ENCODE measurements at places on chromosomes 12 and 14.
A peak's percentile ranks its signal among the peaks of the same experiment; 100 is the strongest.

DNA sequence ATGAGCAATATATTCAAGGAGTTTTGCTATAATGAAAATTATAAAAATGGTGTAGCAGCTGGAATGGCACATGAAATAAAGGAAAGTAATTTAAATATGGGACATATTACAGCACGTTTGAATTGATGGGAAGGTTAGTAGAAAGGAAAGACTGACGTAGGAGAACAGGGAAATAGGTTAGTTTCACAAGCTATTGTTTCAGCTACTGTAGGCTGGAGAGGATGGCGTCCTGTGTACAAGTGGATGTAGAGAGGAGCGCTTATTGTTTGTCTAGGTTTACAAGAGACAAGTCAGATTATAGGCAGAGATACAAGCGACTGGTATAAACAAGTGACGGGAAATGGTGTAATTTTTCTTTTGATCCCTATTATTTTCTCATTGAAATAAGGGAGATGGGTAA lies 431.2 kb upstream of the PDE3A start:
- DNase-seq = no peak

GRCh38 chr12:86572455-86572854 lies 316.3 kb upstream of the MGAT4C start:
- no peak for DNase-seq

GRCh38 chr12:44728566-44728965 lies 147.5 kb downstream of the NELL2 start:
- DNase-seq = no peak

- DNase-seq = no peak
Measured at GRCh38 chr14:23093991-23094665, 808 bp downstream of the ACIN1 start.

DNA sequence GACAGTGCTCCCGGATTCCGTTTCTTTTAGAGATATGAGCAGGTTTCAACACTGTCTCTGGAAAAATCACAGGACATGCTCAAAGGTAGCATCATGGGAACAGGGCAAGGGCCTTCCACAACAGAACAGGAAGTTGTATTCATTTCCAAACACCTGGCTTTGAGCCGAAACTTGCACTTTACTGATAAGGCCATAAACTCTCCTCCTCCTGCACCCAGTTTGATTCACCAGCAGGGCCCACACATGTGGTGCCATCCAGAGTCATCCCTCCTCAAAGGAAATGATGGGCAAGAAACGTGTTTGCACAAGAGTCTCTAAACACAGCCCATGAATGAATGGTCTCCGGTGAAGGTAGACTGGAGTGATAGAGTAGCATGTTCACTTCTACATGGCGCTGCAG lies 268.4 kb upstream of the FKBP4 start:
- DNase-seq = no peak

- DNase-seq = no peak
Measured at GRCh38 chr12:27635349-27635972, 60.8 kb upstream of the REP15 start.

DNA sequence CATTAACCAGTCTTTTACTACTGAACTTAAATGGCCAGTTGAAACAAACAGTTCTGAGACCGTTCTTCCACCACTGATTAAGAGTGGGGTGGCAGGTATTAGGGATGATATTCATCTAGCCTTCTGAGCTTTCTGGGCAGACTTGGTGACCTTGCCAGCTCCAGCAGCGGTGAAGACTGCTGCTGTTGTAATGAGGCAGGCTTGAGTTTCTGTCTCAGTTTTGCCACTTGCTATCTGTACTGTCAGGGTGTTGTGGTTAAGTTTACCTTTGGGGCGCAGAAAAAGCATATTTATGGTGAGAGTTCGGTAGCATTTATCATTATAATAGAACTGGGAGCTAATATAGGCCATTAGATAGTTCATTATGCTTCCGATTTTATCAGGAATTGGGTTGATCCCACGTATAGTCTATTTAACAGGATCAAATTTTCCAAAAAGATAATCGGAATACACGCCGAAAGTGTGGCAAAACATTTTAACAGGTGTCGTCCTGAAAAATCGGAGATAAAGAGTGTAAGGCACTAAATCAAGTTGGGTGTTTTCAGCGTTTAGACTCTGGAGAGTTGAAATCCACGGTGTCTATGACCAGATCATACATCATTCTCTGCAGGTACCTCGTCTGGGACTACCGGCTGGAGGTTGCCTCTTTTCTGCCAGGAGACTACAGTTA lies 688 bp upstream of the NECAP1 start:
- no peak for DNase-seq

DNA sequence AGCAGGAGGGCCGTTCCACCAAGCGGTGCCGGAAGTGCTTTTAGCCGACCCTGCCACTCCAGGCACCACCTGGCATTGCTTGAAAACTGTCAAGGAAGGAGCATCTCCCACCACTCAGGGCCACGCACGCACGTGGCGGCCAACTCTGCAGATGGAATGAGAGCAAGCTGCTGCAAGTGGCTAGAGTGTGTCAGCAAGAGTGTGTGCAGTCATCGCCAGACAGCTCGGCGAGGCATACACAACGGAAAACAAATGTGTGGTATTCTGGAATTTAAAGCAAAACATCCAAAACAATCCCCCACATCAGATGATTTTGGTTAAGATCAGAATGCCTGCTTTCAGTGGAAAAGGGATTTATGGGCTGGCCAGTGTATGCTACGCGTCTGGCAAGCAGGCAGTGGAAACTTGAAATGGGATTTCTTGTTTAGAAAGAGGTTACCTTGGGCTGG lies 11.2 kb downstream of the CD9 start:
- DNase-seq = peak; percentile 74

GRCh38 chr12:3250034-3250433 lies 172.9 kb downstream of the TSPAN9 start:
- no peak for DNase-seq

- no peak for DNase-seq
Measured at GRCh38 chr12:48358937-48359513, 8.3 kb upstream of the ZNF641 start.

GRCh38 chr12:94174576-94174975 lies 26.2 kb downstream of the PLXNC1 start:
- no peak for DNase-seq

GRCh38 chr14:61646366-61647116 lies 48.8 kb upstream of the HIF1A start:
- no peak for DNase-seq

GRCh38 chr12:121128908-121129810 lies 3.5 kb upstream of the P2RX7 start:
- DNase-seq = no peak

DNA sequence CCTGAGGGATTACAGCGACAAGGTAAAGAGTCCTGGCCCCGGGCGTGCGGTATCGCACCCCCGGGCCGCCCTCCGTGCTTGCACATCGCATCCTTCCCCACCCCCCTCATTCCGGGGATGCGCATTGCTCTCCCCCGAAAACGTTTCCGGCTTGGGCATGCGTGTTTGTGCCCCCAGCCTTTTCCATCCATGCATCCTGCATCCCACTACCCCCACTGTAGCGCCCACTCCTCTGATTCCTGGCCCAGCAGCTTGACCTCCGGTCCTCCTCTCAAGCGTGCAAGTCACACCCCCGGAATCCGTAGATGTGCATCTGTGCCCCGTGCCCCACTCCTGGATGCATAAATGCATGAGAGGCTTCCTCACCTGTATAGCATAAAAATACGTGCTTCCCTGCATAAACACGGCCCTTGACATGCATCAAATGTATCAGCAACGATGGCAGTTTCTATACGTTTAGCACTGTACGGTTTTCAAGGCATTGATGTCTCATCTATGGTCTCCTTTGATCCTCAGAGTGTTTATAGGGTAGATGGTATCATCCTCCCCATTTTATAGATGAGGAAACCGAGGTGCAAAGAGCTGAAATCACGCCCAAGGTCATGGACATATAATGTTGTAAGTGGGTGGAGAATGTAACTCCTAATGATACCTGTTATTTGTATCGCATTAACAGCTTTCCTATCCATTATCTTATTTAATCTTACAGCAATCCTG lies 484 bp downstream of the RIC8B start:
- DNase-seq = no peak

DNA sequence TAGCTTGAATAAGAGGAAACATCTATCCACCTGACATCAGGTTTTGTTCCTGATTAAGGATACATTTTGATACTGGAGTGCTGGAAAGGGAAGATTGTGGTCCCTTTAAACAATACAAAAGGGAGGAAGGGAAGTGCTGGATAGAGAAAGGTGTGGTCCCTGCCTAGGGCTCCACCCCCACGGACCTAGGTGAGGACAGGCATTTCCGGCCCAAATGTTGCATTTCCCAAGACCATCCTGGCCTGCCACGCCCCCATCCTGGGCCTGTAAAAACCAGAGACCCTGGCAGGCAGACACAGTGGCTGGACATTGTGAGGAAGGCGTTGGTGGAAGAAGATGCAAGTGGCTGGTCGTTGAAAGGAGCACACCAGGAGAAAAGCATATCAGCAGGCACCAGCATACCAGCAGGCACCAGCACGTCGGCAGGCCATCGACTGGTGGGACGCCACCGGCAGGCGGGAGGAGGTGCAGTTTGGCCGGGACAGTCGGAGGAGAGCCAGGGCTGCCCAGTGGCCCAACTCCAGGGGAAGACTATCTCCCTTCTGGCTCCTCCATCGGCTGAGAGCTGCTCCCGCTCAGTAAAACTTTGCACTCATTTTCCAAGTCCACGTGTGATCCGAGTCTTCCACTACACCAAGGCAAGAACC lies 53.2 kb upstream of the AMN1 start:
- DNase-seq = no peak

DNA sequence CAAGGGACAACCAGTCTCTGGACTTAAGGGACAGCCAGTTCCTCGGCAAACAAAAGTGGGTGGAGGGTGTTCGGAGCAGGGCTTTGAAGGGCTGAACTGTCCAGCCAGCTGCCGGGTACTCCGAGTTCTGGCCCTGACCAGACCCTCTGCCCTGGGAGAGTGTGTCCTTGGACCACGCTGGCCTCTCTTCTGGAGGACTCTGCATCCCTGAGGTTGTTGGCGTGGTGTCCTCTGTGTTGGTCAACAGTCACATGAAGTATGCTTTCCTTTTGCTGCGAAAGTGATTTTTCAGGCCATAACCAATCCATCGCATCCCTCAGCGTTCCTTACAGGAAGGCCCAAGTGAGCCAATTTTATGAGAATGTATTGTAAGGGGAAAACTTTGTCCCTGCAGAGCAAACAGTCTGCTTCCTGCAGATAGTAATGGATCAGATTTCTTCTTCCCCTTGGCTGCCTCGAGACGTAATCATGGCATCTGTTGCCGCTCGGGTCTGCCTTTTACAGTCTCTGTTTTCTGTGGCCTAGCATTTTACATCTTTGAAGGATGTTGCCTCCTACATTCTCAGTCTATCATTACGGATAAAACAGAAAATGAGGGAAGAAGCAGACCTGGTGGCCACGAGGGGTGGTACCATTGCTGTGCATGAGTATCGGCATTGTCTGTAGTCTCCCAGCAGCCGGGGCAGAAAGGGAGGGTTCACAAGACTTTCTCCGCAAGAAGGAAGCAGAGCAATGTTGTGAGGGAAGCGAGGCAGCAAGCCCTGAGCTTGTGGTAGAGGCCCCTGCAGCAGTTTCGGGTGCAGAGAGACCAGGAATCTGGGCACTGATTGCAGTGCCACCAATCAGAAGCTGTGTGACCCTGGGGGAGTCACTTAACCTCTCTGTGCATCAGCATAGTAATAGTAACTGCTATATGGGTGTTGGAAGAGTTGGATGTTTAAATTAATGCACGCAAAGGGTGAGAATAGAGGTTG lies 47.4 kb downstream of the SMIM41 start:
- no peak for DNase-seq

- DNase-seq = no peak
Measured at GRCh38 chr12:14664434-14665023, 31.9 kb downstream of the GUCY2C start.

DNA sequence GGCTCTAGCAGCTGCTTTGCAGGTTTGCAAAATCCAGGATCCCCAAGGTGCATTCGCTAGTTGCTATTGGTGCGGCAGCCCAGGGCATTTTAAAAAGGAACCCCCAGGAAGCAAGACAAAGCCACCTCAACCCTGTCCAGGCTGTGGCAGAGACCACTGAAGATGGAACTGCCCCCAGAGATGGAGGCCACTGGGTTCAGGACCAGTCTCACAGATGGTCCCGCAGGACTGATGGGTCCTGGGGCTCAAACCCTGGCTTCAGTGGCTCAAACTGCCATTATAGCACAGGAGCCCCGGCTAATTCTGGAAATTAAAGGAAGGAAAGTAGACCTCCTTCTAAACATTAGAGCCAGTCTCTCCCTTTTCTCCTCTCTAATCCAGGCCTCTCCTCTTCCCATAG lies 79.8 kb upstream of the TSPAN11 start:
- no peak for DNase-seq

GRCh38 chr12:112782943-112783342 lies 8.6 kb upstream of the RPH3A start:
- DNase-seq = no peak

GRCh38 chr14:101496776-101497683 lies 64.3 kb upstream of the DIO3 start:
- no peak for DNase-seq

DNA sequence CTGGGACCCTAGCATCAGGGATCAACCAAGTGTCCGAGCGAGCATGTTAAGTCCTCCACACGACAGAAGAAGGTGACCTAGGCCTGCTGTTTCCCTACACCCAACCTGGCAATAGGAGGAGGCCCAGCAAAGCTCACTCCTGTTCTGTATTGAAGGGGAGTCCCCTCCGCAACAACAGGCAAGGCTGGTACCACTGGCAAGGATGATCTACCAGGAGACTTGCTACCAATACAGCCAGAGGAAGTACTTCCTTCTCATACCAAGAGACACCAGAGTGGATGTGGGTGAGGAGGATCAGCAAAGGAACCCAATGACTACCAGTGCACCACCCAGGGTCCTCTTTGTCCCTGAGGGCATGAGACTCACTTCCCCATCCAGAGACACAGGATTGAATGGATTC lies 4.9 kb downstream of the KLRC1 start:
- DNase-seq = no peak

GRCh38 chr12:84502907-84503787 lies 409.5 kb downstream of the SLC6A15 start:
- DNase-seq = peak; percentile 26

DNA sequence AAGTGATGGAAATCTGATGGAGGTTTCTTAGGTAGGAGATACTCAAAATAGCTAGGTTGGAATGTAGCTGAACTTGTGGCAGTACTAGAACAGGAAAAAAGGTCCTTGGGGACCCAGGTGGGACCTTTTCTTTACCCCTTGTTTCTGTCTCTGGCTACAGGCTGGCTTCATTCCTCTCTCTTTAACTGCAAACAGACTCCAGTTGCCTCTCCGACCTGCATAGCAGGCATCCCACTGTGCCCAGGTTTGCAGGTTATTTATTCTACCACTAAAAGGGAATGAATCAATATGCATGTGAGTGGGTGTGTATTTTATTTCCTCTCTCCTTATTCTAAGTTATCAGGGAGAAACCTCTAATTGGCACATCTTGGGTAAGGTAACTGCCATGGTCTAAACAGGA lies 758.1 kb downstream of the MED13L start:
- DNase-seq = no peak

DNA sequence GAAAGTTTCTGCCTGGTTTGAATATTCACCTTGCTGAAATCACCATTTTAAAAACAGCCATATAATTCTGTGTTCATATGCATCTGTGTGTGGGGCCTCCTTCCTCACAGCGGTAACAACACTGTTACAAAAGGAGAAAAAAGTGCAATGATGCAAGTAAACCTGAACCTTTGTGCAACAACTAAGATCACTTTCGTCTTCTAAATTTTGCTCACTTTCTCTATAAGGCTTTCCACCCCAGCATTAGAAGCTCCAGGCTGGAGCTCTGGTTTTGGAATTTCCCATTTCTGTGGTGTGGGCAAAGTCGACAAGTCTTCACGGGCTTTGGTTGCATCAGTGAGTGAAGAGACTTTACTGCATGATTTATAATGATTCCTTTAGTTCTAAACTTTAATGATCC lies 18.4 kb downstream of the FGD6 start:
- no peak for DNase-seq

All from AG04449 (cell line).